ENCODE measurements at places on chromosomes 2 and 18.

DNA sequence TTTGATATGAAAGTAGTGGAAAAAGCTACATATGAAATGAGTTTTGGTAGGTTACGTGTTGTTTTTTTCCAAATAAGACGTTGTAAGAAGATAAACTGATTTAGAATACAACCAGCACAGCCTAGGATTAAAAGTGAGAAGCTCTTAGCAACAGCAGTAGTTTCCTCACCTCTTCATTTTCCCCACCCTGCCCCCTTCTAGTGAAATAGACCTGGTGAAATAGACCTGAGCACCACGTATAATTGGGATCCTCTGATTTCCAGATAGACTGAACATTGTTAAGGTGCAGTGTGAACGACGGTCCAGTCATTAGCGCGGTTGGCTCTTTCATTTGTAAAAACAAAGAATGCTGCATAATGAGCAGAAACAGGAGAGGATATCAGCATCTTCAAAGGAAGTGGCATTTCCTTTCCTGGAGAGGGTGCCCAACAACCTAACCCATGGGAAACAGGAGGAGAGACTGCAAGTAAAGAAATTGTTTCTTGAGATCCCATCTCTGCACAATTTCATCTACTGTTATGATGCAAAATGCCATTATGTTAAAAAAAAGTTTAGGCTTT lies 114.3 kb downstream of the FIGN start:
- no peak for DNase-seq

- DNase-seq, result no peak
Observed at GRCh38 chr2:233244818-233245217, 6.7 kb upstream of the ATG16L1 start.

DNA sequence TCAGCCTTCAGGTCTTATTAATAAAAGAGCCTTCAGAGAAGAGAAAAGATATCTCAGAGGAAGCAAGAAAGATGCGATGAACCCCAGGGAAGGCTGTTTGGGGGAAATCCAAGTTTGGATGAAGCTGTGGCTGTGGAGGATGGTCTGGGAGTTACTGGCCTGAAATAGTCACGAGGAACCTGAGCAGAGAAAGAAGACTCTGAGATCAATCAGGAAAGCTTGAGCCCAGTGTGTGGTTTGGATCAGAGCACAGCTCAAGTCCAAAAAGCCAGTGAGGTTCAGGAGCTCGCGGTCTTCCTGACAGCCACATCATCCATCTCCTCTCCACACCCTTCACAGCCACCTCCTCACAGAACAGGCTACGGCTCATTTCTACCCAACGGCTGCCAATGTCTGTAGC lies 87.4 kb upstream of the SERPINE2 start:
- no peak for DNase-seq

DNA sequence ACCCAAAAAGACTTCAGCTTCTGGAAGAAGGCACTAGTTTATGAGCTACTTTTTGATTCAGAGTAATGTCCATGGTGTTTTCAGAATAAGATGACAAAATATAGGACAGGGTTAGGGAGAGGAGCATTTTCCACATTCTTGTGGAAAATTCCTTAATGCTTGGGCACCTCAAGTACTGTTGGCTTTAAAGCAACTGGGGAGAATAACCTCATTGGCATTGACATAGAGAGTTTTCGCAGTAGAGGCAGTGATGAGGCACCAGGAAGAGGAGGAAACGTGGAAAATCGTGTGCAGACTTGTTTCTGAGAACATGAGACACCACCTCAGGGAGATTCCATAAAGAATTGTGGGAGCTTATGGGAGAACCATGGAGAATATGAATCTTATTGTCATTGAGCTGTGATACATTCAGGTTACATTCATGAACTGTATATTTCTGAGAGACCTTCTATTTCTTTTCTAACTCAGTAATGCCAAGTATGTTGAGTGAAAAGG lies 929.0 kb upstream of the NRXN1 start:
- DNase-seq, result no peak

DNA sequence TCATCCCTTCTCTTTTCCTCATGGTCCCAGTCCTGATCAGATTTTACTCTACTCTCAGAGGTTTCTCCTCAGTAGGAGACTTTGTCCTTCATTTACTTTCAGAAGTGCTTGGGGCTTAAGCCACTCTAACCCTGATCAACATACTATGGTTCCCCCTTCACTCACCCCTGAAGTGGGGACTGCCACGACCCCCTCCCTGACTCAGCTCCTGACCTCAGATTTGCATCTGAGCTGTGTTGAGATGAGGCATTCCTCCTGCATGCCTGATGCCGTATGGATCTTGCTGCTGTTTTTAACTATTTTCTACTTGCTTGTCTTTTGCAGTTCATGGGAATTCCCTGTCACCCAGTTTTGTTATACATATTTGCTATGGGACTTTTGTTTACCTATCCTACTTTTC lies 306.7 kb upstream of the CHST9 start:
- DNase-seq, result no peak

- DNase-seq, result no peak
Observed at GRCh38 chr2:84768840-84769239, 112.0 kb downstream of the TRABD2A start.

DNA sequence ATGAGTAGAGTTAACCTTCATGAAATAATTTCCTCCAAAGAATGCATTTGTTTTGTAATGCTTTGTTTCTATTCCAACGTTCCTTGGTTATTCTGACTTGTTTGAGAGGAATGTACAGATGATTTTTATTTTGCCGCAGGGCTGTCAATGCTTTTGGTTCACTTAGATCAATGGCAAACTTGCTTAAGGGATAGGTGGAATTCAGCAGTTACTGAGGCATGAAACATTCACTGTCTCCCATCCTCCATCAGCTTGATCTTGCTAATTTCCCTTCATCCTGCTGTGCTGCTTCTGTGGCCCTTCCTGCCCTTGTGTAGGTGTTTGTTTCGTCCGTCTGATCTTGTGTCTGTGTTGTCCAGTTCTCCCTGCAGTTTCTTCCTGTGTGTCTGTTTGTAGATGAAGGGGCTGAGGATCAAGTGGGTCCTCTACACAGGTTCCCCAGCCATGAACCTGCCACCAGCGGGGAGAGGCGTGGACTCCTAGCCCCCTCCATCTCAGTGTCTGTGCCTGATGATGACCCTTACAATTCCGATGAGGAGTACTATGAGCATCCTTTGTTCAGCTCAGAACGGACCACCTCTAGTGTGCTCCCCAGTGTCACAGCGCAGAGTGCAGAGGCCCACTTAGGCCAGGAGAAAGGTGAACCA lies 84.2 kb upstream of the UNC80 start:
- no peak for DNase-seq

GRCh38 chr2:200373973-200374416 lies 67.5 kb downstream of the SPATS2L start:
- no peak for DNase-seq

- DNase-seq, result no peak
Observed at GRCh38 chr2:133780099-133780996, 212.1 kb upstream of the NCKAP5 start.

DNA sequence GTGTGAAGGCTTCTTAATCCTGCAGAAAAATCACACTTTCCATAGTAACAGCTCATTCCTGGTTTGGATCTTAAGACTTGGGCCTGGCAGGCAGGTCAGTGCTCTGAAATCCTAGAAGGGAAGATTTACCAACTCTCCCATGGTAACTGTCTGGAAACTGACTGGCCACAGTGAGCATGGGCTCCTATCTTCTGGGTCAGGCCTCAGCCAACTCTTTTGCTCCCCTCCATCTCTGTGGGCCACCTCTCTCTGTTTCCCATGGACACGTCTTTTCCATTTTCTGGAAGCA lies 86.7 kb downstream of the ACAA2 start:
- DNase-seq, result no peak

Data from posterior cingulate gyrus (tissue), 11 donors.